CD4-positive, CD25-positive, alpha-beta regulatory T cell (primary cell): ENCODE measurements at places on chromosomes 12 and 14. TPM values are rescaled to one million over a fixed set of nuclear protein-coding genes. Genes with fewer than 3 reads are reported as not detected.

DNA sequence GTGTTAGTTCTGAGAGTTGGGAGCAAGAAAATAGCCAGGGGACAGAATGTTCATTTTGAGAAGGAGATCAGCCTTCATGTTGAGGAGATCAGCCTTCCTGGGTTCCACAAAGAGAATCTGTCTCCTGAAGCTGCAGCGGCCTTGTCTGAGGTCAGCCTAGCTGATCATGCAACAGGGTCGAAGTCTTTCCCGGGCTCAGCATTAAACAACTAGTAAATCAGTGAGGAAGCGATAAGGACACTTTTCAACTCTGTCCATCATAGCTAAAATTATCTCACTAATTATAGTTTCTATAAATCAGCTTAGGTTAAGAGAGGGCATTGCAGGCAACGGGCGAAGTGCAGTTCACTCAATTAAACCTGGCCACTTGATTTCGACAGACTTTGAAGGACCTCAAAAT is 7.5 kb downstream of the GSC start:
- no peak overlapping the region for H3K4me3 ChIP-seq
- H3K4me1 ChIP-seq = no peaks in the 10 kb centered on the region
- peaks cover 18% of the 10 kb centered on the region for H3K27me3 ChIP-seq
- DNase-seq = no peak

DNA sequence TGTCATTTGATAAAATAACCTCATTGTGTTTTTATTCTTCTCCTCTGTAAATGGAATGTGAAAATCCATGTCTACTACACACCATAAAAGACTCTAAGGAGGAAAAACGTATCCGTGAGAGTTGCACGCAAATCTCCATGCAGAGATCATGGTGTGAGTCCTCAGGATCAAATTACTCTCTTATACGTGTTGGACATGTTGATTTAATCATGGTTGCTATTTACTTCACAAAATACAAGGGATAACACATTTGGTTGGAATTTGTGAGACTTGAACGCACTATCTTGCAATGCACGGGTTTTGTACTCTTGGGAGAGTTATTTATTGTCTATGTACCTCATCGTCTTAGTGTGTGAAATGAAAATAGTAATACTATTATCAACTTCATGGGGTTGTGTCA is 128.0 kb upstream of the RASSF8 start:
- no peak for DNase-seq
- H3K4me1 ChIP-seq = no peaks in the 10 kb centered on the region
- no peaks in the 10 kb centered on the region for H3K36me3 ChIP-seq
- no peak overlapping the region for H3K4me3 ChIP-seq

GRCh38 chr14:105065280-105066228 is at the start of gene GPR132:
Gene GPR132 (minus strand): TSS chr14:105065430. CDS start chr14:105055420, 10,010 bp downstream.
- peak within 1 kb of the TSS; percentile 87 for H3K4me3 ChIP-seq
- peak; percentile 94 for DNase-seq
- H3K27me3 ChIP-seq = no peaks in the 10 kb centered on the region
- H3K27ac ChIP-seq = peak within 1 kb of the TSS; percentile 98

The ACAD10 gene
- 27.6 TPM for total RNA-seq

The A2M gene
- total RNA-seq = not detected

- H3K27ac ChIP-seq = peak overlapping the region; percentile 34
- H3K4me1 ChIP-seq = peaks cover 16% of the 10 kb centered on the region
- peaks cover 41% of the 10 kb centered on the region for H3K36me3 ChIP-seq
- no peak for DNase-seq
These were observed 72.9 kb downstream of the CDK17 start for GRCh38 chr12:96327346-96327745.

The ST8SIA1 gene
- 39.4 TPM for total RNA-seq
